ENCODE measurements at places on chromosomes 3 and 15.

DNA sequence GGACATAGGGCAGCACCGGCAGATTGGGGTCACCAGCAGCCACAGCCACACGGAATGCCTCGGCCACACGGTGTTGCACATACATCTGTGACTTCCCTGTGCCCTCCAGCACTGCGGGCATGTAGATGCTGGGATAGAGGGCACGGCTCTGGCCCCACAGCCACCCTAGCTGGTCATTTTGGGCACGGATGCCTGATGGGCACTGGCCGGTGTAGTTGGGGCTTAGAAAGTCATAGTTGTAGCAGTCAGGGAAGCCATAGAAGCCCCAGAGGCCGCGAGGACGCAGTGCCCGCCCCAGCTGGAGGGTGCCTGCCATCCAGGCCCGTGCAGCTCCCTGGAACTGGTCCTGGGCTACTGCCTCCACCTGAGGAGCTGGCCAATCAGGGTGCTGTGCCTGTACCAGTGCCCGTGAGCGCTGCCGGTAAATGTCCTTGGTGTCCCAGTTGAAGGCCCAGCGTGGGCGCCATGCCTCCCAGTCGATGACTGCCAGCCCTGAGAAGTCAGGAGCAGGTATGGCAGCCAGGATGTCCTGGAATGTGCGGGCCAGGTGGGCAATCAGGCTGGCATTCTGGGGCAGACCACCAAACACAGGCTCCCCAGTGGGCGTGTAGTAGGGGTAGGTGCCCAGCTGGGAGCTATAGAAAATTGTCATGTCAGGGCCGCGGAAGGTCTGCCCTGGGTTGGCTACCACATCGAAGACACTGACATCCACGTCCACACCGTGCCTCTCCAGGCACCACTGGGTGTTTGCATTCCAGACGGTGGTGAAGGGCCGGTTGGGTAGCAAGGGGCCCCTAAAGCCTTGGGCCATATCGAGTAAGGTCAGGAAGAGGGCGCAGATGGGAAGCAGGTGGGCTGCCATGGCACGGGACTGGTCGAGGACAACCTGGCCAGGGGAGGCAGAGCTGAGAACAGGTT, 1.0 kb downstream of the HYAL1 start:
- no peak for DNase-seq

GRCh38 chr15:67564968-67565345, 22.5 kb downstream of the MAP2K5 start:
- no peak for DNase-seq

DNA sequence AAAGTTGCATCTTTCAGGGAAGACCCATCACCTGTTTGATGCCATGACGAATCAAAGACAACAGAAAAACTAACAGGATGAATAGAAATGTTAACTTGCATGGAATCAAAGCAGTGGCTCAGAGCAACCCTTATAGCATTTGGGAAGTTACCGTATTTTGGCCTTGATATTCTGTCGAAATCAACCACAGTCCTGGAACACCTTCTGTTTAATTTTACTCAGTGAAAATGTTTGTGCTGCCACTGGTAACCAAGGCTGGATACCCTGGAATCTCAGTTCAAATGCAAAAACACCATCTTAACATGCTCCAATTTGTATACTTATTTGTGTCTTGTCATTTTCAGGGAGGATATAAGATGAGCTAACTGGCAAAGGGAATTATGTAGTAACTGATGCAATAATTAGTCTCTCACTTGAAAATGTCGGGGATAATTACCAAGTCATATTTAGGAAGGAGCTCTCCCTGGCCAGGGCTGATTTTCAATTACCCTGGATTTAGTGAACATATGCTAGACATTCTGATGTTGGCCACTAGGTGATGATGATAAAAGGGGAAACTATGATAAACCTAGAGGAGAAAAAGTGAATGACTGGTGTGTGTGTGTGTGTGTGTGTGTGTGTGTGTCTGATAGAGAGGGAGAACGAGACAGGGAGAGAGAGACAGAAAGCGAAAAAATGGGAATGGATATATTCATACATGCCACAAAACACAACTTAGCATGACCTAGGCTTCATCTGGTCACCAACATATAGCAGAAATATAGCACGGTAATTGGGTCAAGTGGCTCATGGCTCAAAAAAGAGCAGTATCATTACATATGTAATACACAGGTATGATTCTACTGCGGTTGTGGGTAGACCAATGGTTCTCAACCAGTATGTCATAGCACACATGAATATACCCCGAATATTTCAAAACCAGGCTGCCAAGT, 19.0 kb upstream of the PRICKLE2 start:
- no peak for DNase-seq

DNA sequence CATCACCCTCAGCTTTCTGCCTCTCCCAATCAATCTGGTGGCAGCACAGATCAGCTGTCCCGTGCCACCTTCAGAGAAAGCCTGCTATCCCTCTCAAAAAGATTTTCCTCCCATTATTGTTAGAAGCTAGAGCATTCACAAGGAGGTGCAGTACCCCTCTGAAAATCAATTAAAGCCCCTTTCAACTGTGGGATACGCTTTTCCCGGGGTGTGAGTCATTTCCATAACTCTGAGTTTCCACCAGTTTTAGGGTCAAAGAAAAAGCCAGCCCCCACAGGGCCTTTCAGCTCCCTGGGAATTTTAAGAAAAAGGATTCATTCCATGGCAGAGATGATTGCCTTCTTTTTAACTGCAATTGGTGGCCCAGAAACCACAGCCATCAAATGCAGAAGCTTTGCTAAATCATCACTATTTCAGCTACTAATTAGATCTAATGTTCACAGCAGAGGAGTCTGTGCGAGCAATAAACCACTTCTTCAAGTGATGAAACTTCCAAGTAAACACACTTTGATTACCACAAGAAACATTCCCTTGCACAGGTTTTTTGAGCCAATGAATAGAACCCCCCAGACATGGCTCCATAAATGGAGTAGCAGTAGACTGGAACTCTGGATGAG, 270.0 kb upstream of the TPRG1 start:
- DNase-seq = no peak

DNA sequence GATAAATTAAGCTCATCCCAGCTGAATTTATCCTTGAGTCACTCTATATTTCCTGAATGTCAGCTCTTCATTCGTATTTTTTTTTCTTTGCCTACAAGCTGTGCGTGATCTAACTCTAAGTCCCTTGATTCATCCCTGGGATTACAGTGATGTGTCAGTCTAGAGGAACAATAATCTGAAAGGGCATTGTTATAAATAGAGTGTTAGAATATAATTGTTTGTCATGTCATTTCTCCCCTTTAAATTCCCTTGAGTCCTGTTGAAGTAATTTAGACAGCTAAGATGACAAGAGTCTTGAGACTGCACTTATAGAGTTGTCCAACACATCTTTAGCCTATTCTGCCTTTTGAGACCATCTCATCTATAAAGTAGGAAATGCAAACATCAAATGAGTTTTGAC, 621.8 kb downstream of the ZIC1 start:
- DNase-seq = no peak

DNA sequence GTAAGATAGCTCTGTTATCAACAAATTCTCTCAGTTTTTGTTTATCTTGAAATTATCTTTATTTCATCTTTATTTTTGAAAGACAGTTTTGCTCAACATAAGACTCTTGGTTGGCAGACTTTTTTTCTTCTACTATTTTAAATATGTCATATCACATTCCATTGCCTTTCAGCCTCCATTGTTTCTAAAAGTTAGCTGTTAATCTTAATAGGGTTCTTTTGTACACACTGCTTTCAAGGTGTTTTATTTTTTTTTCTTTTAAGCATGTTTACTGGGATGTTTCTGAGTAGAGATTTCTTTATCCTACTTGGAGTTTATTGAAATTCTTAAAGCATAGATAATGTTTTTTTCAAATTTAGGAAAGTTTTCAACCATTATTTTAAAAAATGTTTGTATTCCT, 294.6 kb downstream of the STXBP5L start:
- no peak for DNase-seq

DNA sequence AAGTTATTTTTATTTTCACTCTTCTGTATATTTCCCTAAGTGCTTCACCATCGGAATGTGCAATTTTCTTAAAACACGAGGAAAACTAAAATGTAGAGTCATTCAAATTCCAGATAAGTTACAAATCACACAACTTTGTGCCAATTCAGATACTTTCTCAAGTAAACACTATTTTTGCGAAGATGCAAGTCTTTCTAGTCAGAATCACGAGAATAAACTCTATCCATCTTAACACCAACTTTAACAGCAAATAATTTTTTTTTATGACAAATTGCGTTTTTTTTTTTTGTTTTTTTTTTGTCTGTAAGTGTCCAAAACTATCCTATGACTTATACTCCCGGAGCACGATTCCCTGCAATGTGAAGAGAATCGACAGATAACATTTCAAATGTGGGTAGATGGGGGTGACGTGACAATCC, 1.3 kb downstream of the STAG1 start:
- no peak for DNase-seq

DNA sequence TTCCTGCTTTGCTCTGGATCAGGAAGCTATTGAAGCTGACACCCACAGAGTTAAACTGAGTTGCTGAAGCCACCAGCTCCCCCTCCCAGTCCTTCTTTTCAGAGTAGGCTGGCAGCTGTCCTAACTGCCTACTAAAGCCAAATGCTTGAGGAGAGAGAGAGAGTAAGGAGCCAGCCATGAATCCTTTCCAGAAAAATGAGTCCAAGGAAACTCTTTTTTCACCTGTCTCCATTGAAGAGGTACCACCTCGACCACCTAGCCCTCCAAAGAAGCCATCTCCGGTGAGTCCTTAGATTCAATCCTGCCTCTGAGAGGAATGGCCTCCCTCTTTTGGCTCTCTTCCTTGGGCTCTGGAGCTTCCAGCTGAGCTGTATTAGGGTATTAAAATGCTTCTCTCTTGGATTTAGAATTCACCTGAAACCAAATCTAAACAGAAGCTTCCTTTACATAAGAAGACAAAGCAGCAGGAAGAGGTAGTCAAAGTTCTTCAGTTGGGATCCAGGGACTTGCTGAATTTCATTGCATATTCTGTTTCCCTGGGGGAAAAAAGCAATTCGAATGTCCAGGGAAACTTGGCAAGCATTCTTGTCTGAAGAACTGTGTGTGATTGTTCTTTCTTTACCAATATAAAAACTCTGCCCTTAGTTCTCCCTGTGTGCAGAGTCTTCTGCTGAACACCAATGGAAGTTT, at the start of gene SLC15A2:
SLC15A2 (plus strand) TSS at position 101 of the 690 bp plus-strand sequence; CDS start at position 177, 76 bp downstream.
- DNase-seq = no peak

DNA sequence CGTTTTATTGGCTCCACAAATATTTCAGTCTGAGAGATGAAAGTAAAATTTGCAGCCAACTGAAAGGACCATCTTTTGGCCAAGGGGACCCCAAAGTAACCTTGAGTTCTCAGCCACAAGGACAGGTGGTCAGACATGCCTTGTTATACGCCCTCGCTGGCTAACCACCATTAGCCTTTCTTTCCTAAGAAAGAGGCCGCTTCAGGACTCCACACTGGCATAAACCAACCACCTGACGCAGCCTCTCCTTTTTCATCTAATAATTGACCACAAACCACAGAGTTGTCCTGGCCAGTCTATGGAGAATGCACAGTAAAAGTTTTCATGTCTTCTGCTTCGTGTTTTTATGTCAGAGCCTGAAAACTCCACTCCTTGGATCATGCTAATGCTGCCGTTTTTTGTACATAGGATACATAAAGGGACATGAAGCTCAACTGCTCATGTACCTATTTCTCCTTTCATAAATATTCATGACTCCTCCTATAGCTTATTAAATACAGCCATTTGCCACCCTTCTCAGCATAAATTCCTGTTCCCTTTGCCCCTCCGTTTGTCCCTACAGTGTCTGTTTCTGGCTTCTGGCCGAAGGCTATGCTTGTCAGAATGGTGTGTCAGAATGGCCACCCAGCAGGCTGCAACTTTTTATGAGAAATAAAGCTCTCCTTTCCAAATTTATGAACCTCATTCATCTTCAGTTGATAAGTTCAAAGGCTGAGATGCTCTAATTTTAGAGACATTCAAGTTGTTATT, 374.1 kb upstream of the RBMS3 start:
- DNase-seq = no peak

- no peak for DNase-seq
These were observed 124.1 kb downstream of the THRB start for GRCh38 chr3:24370352-24371090.

DNA sequence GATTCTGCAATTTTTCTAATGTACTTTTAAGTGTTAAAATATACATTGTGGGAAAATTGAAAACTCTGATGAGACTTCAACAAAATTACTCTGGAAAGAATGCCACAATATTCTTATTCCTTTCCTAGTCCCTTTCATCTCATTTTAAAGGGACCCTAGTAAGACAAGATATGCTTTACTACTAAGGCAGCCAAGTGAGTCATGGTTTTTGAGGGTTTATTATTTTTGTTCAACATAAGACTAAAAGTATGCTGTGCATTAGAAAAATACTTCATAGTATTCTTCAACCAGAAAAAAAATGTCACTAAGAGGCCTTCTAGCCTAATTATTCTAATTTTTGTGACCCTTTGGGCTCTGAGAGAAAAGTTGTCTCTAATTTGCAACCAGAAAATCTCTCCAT, 7.4 kb downstream of the IL12A start:
- DNase-seq = no peak

DNA sequence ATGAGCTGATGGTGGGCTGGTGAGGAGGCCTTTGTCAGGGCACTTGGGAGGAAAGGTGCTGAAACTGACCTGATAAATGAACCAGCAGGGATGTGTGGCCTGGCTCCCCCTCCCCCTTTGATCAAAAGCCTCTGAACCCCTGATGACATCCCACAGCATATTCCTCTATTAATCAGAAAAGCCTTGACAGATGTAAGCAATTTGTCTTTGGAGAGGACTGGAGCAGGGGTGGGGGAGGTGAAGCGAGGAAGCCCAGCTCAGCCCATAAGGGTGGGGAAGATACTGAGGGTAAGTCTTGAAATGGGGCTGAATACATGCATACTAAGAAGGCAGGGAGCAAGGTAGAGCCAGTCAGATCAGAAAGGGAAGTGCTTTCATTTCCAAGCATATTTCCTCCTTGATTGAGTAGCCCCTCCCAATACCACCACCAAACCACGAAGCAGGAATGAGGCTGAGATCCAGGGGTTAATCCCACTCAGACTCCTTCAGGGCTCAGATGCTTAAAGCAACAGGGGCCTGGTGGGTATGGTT, 34.7 kb upstream of the MRPS22 start:
- DNase-seq = no peak

DNA sequence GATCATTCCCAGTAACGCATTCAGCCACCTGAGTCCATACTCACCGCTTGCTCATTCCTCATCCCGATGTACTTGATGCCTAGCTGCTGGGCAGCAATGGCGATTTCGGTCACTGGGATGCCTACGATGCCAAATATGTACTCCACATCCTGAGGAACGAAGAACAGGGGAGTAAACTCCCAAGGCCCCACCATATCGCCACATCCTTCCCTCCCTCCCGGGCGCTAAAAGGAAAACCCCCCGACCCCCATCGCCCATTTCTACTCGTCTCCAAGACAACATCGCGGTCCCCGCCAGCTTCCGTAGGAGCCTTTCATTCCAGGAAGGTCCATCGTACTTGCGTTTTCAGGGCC, 347 bp downstream of the HACL1 start:
- no peak for DNase-seq

- peak; percentile 96 for DNase-seq
These were observed at the start of gene TJP1 for GRCh38 chr15:29822100-29822683. Gene TJP1, minus strand, starts transcription at chr15:29822468. Its CDS starts 440 bp downstream, at chr15:29822028.

DNA sequence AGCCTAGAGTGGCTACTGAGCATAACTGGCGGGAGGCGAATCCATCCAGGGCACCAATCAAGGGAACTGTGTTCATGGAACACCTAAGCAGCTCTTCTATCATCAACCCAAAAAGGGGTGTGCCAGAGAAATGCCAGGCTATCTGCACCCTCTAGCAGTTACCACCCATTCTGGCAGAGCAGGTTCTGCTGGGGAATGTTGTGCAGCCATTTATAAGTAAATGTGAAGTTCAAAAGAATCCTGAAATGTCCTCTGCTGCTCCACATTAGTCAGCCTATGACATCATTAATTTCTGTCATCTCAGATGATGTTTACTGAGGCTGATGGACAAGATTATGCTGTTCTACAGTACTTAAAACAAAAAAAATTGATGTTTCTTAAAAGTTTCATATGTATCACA, 7.7 kb downstream of the SKIC8 start:
- DNase-seq = no peak

All from upper lobe of left lung (tissue), 6 donors.